ENCODE measurements at places on chromosomes 3 and 15.
A peak's percentile ranks its signal among the peaks of the same experiment; 100 is the strongest.

- DNase-seq, result no peak
Measured at GRCh38 chr3:99012051-99012450, 110.6 kb upstream of the DCBLD2 start.

- DNase-seq, result no peak
Measured at GRCh38 chr3:97495896-97496295, 268.7 kb upstream of the ARL6 start.

DNA sequence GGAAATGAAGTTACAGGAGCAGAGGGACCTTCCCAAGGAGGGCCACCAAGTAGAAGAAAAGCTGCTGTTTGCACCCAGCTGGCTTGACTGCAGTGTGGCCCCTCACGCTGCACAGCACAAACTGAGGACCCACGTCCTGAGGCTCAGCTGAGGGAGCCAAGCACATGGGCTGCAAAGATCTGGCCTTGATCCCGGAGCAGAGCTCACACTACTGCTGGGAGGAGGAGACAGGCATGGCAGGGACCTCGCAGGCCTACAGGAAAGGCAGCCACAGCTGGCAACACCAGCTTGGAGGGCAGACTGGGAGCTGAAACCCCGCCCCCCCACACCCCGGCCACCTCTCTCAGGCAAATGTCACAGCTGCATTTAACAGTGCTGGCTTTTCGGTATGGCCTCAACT, 39.7 kb downstream of the KLHL25 start:
- no peak for DNase-seq

DNA sequence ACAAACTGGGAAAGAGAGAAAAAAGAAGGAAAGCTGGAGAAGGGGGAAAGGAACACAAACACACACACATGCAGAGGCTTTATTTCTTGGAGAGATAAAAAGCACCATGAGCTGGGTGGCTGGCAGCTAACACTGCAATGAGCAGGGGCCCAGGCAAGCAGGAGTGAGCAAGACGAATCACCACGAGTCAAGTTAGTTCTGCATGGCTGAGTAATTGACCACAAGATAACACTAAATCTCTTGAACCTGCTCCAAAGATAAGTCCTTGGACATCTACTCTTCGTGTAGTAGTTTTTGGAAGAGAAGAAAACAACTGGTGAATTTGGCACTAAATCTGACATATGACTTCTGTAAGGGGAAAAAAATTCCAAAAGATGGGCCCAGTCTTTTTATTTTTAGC, 100.9 kb downstream of the MYO5A start:
- peak; percentile 59 for DNase-seq

DNA sequence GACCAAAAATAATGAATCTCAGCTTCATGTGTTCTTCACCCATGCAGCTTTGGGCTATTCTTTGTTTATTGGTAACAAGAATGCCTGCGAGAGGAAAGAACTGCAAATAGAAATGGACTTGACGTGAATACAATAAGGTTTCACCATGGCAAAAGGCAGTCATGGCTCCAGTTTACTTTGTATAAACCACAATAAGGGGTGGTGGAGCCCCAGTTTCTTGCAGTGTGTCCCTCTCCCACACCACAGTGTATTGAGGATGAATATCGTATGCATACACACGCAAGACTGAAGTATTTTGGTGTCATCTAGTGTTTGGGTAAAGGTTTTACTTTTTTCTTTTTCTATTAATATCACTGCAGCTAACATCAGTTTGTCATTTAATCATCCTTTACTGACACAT, 159.7 kb upstream of the CNTN4 start:
- DNase-seq, result no peak

DNA sequence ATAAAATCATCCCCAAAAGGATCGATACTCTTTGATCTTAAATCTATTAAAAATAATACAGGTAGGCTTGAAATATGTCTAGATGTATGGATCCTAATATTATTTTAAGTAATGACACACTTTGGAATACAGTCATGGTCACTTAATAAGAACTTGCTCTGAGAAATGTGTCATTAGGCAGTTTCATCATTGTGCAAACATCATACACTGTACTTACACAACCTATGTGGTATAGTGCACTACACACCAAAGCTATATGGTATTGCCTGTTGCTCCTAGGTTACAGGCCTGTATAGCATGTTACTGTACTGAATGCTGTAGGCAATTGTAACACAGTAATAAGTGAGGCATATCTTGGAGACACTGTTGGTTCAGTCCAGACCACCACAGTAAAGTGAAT, 307.1 kb downstream of the RAP2B start:
- DNase-seq, result no peak

DNA sequence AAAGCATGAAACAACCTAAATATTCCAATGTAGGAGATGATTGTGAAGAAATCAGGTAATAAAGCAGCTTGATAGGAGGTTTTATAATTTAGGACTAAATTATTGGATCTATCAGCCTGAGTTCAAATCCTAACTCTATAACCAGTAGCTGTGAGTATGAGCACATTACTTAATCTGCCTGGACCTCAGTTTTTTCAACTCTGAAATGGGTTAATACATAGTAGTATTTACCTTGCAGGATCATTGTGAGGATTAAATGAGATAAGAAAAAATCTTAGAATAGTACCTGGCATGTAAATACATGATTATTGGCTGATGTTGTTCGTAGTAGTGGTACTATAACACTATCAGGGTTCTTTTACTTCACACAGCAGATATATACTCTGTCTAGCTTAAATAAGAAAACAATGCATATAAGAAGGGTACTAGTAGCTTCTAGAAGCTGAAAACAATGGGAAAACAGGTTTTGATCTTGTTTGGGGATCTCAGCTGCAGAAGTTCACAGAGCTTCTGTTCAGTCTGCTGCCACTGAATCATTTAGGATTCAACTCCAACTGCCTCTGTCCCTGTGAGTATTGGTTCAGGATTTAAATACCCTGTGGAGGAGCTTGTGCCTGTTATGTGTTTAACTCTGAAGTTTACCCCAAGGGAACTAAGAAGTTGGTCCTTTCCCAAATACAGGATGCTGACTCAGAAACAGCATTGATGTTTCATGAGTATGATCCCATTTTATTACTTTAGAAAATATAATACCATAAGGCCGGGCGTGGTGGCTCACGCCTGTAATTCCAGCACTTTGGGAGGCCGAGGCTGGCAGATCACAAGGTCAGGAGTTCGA, 34.2 kb downstream of the KAT2B start:
- DNase-seq, result no peak

DNA sequence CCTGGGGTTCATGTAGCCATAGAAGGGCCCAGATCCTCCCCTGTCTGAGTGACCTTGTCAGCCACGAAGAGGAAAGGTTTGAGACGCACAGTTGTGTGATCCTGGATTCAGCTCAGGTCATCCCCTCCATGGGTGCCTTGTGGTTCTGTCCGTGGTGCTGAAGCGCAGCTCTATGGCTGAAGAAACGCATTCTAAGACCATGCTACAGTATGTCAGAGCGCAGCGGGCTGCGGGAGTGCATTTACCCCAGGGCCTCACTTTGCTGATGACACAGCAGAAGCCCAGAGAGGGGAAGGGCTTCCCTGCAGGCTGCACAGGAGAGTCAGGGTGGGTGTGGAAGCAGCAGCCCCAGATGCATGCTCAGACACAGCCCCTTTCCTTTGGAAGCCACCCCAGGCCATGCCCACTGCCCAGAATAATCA, 68.8 kb upstream of the IQSEC1 start:
- no peak for DNase-seq

DNA sequence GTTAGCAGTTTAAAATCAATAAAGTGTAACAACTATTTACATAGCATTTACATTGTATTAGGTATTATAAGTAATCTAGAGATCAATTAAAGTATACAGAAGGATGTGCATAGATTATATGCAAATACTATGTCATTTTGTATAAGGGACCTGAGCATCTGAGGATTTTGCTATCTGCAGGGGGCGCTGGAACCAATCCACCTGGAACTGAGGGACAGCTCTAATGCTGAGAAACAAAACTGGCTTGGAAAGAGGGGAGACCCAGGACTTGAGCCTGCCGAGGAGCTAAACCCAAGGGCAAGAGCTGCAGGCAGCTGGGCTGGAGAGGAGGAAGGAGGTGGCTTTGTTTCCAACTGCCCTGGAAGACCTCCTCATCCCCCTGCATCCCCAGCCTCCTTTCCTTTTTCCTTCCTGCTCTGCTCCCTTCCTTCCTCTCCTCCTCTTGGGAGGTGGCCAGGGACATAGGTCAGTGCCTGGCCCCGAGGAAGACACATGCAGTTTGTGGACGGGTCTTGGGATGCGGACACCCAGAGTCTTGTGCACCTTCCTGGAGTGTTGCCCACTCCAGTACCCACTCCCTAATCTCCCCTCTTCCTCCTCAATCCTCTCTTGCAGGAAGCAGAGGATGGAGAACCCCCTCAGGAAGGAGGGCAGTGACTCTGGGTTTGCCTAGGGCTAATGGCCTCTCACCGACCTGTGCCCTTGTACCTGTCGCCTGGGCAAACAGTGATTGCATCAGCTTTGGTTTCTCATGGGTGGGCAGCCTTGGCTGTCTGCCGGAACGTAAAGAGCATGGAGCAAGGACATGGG, 825 bp upstream of the RTP3 start:
- no peak for DNase-seq

GRCh38 chr3:159922861-159923312, 65.7 kb upstream of the IL12A start:
- no peak for DNase-seq

DNA sequence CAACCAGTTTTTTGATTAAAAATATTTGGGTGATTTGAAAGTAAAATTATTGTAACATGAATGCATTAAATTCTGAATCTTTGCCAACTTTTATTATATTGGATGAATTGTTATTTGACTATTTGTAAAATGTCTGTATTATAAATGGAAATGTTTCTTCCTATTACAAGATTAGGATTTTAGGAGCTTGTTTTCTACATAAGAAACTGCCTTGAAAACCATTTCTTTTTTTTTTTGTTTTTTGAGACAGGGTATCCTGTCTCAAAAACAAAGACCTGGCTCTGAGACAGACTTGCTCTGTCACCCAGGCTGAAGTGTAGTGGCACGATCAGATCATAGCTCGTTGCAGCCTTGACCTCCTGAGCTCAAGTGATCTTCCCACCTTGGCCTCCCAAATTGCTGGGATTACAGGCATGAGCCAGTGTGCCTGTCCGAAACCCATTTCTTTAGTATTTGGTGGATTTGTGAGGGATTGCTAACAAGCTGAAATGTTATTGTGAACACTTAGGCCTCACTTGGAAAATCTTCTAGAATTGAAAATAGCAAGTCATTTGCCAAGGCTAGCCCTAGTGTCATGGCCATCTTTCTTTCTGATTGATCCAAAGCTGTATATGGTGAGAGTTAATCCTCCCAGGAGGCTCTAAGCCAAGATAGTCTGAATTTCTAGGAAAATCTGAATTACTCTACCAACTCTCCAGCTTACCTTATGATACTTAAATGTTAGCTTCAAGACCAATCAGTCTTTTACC, 100.3 kb downstream of the FNDC3B start:
- DNase-seq, result no peak

- DNase-seq, result no peak
Measured at GRCh38 chr3:153928851-153929250, 192.3 kb upstream of the ARHGEF26 start.

- DNase-seq, result no peak
Measured at GRCh38 chr15:43941555-43941954, 114.8 kb downstream of the WDR76 start.

- no peak for DNase-seq
Measured at GRCh38 chr15:76935620-76936019, 4.1 kb downstream of the RCN2 start.

DNA sequence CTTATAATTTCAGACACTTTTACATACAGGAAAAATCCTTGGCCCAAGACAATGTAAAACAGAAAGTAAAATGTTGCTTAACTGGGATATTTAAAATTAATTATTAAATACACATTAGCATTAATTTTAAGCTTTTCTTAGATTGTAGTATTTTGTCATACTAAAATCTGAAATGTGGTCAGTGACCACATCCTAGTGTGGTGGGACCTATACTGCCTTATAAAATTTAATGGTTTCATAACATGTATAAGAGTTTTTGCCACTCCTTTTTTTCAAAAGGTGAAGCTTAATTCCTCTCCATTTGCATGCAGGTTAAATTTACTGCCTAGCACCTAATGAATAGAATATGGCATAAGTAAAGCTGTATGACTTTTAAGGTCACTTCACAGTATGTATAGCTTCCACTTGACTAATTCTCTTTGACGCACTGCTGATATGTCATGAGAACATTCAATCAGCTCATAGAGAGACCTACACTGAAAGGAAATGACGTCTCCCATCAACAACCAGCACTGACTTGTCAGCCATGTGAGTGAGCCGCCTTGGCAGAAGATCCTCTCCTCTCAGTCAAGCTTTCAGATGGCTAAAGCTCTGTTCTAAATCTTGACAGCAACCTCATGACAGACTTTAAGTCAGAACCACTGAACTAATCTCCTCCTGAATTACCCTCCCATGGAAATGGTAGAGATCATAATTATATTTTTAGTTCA, 847.8 kb downstream of the SI start:
- no peak for DNase-seq

DNA sequence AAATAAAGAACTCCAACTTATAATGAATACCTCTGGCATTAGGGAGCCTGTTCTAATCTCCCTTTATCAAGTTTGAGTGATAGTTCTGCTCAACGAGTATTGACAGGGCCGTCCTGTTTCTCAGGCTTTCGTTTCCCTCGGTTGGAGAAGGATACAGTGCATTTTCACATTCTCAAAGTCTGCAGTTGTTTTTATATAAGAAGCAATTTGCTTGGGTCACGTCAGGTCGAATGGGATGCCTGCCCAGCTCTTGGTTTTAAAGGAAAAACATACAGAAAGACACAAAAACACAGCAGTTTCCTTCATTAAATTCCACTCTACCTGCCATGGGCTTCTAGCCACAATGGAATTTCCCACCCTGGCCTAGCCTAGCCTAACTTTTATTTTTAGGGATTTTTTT, 366.3 kb downstream of the TIGIT start:
- no peak for DNase-seq

DNA sequence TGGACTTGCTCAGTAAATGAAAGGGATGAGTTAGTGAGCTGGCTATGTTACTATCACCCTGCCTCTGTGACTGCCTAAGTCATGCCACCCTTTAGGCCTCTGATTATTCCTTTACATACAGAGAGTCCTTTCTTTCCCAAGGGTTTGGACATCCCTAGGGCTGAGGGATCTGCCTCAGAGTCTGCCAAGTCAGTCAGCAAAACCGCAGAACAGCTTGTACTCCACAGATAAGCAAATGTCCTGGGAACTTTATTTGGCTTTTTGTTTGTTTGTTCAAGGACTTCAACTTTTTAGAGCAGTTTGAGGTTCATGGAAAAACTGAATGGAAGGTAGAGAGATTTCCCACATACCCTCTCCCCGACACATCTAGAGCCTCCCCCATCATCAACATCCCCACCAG, 82.6 kb upstream of the TRIM42 start:
- no peak for DNase-seq
